Activated CD4-positive, alpha-beta T cell treated with anti-CD3 and anti-CD28 coated beads for 36 hours (primary cell): ENCODE measurements at places on chromosomes 7 and 10. TPM values are rescaled to one million over a fixed set of nuclear protein-coding genes. Genes with fewer than 3 reads are reported as not detected.

GPER1 gene
- not detected for total RNA-seq

CCM2 gene
- 70.1 TPM for total RNA-seq

ICA1 gene
- total RNA-seq = 1.0 TPM

OPALIN gene
- not detected for total RNA-seq
